ENCODE measurements at places on chromosomes 16 and 17. TPM values are rescaled to one million over a fixed set of nuclear protein-coding genes. Genes with fewer than 3 reads are reported as not detected.
A peak's percentile ranks its signal among the peaks of the same experiment; 100 is the strongest.

The SYT17 gene
- total RNA-seq: 4.4 TPM

The SREBF1 gene
- 28.4 TPM for total RNA-seq

- no peak for DNase-seq
These were observed 19.4 kb downstream of the RHOT1 start for GRCh38 chr17:32161506-32162365.

- DNase-seq: no peak
These were observed 69.8 kb downstream of the METRNL start for GRCh38 chr17:83149029-83149725.

DNA sequence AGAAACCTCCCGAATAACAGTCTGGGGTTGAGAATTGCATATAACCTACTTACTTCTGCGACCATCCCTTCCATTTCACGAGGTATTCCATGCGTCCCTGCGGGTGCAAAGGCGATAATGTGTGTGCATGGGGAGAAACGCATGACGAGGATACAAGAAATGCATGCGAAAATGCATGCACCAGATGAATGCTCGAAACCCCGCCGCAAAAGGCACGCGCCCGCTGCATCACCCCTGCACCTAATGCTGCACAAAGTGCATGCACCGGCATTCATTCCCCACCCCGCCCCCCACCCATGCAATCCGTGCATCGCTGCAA lies 474 bp downstream of the CBX8 start:
- DNase-seq: no peak

The AGRP gene
- total RNA-seq: not detected

GRCh38 chr17:43581613-43582012 lies 35.5 kb upstream of the ETV4 start:
- DNase-seq: no peak

DNA sequence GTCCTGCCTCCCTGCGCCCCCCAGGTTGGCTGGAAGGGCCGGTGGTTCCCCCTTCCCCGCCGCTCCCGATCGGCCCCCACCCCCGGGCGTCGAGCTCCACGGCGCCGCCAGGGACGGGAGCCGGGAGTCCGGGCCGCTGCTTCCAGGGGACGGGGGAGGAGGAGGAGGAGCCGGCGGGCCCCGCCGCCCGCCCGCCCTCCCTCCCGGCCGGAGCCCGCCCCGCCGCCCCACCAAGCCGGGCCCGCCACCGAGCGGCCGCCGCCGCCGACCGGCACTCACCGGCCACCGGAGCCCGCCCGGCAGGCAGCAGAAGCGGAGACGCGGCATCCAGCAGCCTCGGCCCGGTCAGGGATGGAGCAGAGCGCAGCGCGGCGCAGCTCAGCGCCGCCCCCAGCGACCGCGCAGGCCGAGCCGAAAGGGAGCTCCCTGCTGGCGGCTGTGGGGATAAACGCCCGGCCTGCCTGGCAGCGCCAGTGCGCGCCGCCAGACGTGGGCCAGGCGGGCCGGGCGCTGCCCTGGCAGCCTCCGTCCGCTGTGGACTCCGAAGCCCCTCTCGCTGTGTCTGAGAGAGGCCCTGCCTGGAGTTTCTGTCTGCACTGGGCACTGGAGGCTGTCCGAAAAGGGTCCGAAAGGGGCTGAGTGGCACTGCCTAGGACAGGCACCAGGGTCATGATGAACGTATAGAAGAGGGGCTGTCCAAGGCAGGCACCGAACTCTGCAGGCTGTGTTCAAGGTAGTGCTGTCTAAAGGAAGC lies at the start of gene MYO18A:
Gene MYO18A, minus strand, starts transcription at position 365 of the 754 bp plus-strand sequence. CDS start 13,458 bp downstream, outside the sequence.
- peak; percentile 79 for DNase-seq

The CA7 gene
- total RNA-seq: not detected

GRCh38 chr17:38454532-38454931 lies 26.3 kb downstream of the ARHGAP23 start:
- DNase-seq: peak; percentile 87

DNA sequence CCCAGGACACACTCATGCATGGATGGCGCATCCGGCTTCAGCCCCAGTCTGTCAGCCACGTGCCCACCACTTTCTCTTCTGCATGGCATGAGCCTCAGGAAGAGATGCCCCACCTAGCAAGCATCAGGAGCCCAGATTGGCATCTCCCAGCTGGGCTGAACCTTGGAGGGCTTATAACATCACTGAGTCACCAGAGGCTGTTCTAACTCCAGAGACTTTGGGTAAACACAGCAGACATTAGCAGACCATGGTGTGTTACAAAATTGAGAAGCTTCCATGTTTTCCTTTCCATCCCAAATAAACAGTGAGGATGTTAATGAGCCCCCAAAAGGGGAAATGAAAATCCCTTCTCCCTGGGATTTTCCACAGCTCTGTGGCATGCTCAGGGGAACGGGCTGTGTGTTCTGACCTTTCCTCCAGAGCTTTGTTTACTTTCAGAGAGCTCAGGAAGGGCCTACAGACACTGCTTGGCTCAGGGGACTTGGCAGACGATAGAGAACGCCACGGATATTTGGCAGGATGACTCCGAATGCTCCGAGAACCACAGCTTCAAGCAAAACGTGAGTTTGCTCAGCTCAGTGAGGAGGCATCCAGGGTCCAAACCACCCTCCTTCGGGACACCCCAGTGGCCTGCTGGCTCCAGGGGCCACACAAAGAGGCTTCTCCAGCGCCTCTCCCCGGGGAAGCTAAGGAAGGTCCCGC lies 16.5 kb downstream of the GLP2R start:
- DNase-seq: peak; percentile 26

The PLA2G10 gene
- total RNA-seq: not detected

DNA sequence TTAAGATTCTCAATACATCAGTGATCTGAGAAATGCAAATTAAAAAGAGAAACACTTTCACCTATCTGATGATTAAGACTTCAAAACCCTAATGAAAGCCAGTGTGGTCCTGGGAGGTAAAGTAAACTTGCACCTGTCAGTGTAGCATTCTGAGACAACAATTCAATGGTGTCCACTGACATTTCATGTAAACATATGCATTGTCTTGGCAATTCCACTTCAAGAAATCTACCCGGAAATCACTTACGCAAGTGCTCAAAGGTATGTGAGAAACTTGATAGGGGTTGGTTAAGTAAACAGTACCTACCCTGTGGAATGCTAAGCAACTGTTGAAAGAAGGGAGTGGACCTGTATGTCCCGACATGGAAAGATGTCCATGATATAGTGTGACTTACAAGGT lies 2.1 kb downstream of the ST6GALNAC1 start:
- no peak for DNase-seq

GRCh38 chr17:10512856-10513255 lies 5.5 kb downstream of the MYH1 start:
- no peak for DNase-seq

The GPR139 gene
- not detected for total RNA-seq

- DNase-seq: no peak
These were observed 49.7 kb downstream of the MARF1 start for GRCh38 chr16:15593235-15593634.

The MRPL28 gene
- 80.6 TPM for total RNA-seq

All from lung microvascular endothelial cell (primary cell).